Stomach (tissue), 19 donors: ENCODE measurements at places on chromosomes 3 and 15. TPM values are rescaled to one million over a fixed set of nuclear protein-coding genes. Genes with fewer than 3 reads are reported as not detected.
A peak's percentile ranks its signal among the peaks of the same experiment; 100 is the strongest.

Gene P2RY14
- 43.2 TPM for total RNA-seq

Gene FAM107A
- total RNA-seq, result 4.7 TPM

Gene CCR8
- total RNA-seq, result not detected

Gene CEP152
- 14.5 TPM for total RNA-seq

Gene SMCO1
- not detected for total RNA-seq

Gene TAGLN3
- total RNA-seq, result not detected

Gene EAF1
- total RNA-seq, result 23.6 TPM

DNA sequence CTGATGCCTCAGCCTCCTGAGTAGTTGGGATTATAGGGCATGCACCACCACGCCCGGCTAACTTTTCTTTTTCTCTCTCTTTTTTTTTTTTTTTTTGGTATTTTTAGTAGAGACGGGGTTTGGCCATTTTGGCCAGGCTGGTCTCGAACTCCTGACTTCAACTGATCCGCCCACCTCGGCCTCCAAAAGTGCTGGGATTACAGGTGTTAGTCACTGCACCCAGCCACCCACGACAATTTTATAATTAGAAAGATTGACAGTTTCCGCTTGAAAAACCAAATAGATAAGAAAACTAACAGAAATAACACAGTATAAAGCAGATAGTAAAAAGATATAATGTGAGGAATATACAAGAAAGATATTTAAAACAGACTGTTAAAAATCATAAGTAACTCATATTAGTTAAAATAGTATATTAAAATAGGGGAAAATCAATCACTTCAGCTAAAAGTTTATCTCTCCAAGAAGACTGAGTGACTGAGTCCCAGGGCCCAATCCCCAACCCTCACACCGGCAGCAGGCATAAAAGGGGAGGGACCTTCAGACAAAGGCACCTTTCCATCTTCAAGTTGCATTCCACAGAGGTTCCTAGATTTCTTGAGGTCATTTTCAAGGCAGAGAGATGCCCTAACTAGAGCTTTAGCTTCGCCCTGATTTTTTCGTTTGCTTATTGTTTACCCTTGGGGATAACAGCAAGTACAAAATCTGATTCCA lies 1.4 kb upstream of the WHAMM start:
- no peak for DNase-seq

DNA sequence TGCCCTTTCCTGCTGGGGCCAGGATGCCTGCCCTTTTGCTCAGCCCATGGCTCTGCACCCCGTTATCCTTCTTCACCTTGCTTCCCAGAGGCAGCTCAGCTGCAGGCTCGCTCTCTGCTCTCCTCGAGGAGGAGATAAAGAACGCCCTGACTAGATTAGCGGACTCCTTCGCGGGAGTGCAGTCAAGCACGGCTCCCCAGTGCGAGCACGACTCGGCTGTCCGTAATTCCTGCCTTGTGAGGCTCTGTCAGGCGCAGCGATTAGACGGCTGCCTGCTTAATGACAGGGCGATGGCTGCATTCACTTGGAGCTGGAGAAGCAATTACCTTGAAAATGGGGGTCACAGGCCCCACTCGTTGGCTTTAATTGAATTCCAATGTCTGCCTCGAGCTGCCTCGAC lies 25.9 kb downstream of the TLE3 start:
- DNase-seq, result no peak

DNA sequence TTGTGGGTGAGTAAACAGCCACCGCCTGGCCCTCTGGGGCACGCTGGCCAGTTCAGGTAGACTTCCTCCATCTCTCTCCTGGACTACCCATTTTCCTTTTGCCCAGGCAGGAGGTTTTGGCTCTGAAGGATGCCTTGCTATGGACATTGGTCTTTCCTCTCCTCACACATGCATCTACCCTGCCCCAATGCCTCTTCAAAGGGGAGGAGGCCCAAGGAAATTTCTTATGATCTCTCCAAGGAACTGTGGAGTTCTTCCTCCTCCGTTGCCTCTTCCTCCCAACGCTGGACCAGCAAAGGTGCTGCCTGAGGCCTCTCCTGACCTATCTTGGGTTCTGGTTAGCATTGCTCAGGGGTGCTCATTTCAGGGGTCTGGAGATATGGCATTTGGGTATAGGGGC lies 33.5 kb downstream of the POMGNT2 start:
- DNase-seq, result no peak

GRCh38 chr3:44442596-44443309 lies 34.7 kb downstream of the ZNF445 start:
- DNase-seq, result no peak

- no peak for DNase-seq
Measured at GRCh38 chr3:194187233-194187944, 51.4 kb downstream of the HES1 start.

- no peak for DNase-seq
Measured at GRCh38 chr15:98565566-98565965, 82.8 kb upstream of the IGF1R start.

- DNase-seq, result no peak
Measured at GRCh38 chr15:43249699-43250203, 17.0 kb downstream of the TGM5 start.

DNA sequence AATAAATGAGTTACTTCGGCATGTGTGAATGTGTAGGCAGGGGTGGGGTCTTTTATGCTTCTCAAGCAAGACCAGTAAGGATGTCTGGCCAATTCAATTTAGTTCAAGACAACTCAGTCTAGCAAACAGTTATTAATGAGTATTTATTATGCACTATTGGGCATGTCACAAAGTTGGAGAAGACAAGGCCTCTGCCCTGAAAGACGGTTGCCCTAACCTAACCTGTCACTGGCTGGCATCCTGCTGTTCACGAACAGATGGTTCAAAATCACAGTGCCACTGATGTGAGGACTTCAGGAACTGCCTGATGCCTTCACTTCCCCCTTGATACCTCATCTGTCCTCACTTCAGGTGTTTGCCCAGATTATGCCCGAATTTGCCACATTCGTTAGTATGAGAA lies 217.8 kb downstream of the SOX2 start:
- DNase-seq, result no peak

- peak; percentile 63 for DNase-seq
Measured at GRCh38 chr15:94070356-94071295, 160.7 kb upstream of the MCTP2 start.

- DNase-seq, result no peak
Measured at GRCh38 chr3:114241262-114241661, 3.9 kb upstream of the ZNF80 start.

GRCh38 chr3:12427551-12427950 lies 56.7 kb upstream of the TSEN2 start:
- DNase-seq, result no peak

GRCh38 chr15:69391046-69391757 lies 22.9 kb upstream of the KIF23 start:
- DNase-seq, result peak; percentile 22
